H9 (cell line): ENCODE measurements at places on chromosomes 11 and 22. TPM values are rescaled to one million over a fixed set of nuclear protein-coding genes. Genes with fewer than 3 reads are reported as not detected.

TRAF6 gene
- total RNA-seq, result 9.8 and 9.9 TPM in 2 replicates

HDHD5 gene
- 68.4 and 71.3 TPM in 2 replicates for total RNA-seq

MYRF gene
- 12.9 and 13.9 TPM in 2 replicates for total RNA-seq

ST14 gene
- 22.4 and 22.9 TPM in 2 replicates for total RNA-seq

OR2AG2 gene
- 0.26 and 0.33 TPM in 2 replicates for total RNA-seq

RIMBP3B gene
- total RNA-seq, result 0.39 and 0.77 TPM in 2 replicates

GRCh38 chr11:125624756-125625213 is at the start of gene CHEK1:
Gene CHEK1, plus strand, starts transcription at chr11:125625163. Its CDS starts 1,606 bp downstream, at chr11:125626769.
- DNase-seq, result no peak

DNA sequence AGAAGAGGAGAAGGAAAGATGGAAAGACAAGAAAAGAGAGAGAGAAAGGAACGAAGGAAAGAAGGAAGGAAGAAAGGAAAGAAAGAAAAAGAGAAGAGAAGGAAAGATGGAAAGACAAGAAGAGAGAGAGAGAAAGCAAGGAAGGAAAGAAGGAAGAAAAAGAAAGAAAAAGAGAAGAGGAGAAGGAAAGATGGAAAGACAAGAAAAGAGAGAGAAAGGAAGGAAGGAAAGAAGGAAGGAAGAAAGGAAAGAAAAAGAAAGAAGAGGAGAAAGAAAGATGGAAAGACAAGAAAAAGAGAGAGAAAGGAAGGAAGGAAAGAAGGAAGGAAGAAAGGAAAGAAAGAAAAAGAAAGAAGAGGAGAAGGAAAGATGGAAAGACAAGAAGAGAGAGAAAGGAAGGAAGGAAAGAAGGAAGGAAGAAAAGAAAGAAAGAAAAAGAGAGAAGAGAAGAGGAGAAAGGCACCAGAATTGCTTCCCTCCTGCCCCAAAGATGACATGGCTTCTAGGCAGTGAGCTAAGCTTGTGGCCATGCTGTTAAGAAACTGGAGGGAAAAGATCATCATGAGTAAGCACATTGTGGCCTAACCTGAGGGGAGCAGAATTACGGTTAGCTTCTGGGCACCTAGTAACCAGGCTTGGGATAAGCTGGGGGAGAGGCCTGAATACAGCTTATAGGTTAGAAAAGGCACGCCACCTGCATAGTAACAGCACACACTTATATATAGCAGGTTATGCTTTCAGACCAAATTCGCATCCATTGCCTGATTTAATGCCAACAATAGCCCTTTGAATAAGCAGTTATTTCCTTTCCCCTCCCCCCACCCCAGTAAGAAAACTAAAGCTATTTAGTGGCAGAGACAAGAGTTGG is 2.3 kb upstream of the ST3GAL4 start:
- DNase-seq, result no peak

DNA sequence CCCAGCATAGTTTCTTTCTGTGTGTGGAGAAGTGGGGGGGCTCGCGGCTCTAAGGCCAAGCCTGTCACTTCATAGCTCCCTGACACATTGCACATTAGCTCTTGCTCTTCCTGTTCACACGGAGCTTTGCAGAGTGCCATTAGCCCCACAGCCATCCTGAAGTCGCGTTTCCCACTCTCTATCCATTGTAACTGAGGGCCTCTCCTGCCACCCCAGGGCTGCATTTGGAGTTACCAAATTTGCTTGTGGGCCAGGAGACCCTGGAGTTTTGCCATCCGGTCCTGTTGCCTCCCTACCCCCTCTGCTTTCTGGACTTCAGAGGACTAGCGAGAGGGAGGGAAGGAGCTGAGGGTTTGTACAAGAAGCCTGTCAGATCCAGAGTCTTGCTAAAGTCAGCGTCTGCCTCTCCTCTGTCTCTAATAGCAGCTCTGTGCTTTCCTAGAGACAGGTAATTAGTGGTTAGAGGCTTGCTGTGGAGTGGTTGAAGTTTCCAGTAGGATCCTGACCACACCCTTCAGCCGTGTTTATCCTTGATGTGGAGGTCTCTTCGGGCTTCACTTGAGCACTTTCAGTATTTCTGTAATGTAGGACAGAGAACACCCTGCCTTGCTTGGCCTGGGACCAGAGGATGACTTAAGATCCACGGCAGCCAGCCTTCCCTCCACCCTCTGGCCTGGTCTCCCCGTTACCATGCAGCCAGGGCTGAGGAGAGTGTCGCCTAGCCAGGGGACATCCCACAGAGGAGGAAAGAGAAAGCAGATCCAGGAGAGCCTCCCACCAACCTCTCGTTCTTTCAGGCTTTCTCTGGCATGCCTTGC is 14.1 kb downstream of the DCPS start:
- no peak for DNase-seq

DNA sequence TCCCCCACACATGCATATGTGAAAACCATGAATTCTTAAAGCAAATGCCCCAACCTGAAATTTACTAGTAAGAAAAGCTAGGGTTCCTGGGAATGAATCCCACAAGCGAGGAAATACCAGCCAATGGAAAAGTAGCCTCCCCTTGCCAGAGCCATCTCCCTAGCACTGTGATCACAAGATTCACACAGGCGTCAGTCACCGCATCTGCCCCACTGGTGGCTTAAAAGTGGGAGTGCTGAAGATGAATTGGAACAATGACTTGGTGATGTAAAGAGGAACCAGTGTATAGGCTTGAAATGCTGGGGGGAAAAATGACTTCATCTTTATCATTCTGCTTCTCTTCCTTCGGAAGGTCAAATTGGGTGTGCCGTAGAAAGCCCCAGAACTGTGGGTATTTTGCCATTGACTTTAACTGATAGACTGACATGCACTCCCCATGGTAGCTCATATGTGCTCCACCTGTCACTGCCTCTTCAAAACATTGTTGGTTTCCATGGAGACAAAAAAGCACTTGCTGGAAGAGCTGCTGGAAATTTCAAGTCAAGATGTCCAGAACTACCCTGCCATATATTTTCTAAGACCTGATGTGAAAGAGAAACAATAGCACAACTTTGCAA is 19.2 kb upstream of the ASPHD2 start:
- no peak for DNase-seq

GRCh38 chr11:75437966-75438659 is 5.1 kb upstream of the KLHL35 start:
- no peak for DNase-seq

- no peak for DNase-seq
These were observed 3.3 kb upstream of the ARHGAP20 start for GRCh38 chr11:110715541-110715940.

GRCh38 chr11:96267496-96268032 is 75.4 kb downstream of the MAML2 start:
- no peak for DNase-seq

DNA sequence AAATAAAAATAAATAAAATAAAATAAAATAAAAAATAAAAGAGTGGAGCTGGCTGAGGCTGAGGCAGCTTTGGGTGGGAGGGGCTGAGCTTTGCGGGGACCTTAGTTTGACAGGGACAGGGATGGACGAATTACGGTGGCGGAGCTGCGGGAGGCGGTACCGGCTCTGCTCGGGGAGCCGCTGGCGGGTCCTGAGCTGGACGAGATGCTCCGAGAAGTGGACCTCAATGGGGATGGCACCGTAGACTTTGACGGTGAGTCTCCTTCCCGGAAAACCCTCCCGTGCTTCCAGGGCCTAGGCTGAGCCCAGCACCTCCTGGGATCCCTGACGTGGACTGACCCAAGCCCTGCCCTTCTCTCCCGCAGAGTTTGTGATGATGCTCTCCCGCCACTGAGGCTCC is 3.1 kb downstream of the CABP4 start:
- no peak for DNase-seq

- DNase-seq, result peak; percentile 62
These were observed 12.0 kb downstream of the PLCB3 start for GRCh38 chr11:64263021-64263946.

DNA sequence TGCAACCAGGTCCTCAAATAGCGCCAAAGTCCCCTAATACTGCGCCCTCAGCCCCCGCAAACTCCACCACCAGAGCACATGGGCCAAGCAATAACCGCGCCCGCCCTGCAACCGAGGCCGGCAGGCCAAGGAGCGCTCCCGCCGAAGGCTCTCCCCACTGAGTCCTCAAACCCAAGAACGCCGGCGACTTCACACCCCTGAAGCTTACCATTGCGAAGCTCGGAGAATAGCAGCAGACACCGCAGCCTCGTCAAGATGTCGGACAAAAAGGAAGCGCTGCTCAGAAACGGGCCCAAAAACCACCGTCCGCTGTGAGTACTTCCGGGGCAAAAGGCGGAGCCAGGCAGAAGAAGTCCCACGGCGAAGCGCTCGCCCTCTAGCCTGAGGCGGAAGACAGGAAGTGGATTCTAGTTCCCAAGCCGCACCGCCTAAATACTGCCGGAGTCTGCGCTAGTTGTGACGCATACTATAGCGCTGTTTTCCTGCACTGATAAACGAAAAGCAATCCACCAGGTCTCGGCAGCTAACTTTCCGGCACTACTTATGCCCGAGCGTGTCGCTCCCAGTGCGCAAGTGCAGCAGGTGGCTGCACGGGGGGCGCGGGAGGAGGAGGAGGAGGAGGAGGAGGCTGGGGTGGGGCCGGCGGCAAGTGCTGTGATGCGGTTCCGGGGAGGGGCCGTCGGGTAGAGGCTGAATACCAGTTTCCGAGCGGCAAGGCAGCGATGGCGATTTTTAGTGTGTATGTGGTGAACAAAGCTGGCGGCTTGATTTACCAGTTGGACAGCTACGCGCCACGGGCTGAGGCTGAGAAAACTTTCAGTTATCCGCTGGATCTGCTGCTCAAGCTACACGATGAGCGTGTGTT is at the start of the genes RPS25 and TRAPPC4:
RPS25 (minus strand) TSS at position 270 of the 865 bp plus-strand sequence; CDS start at position 211, 59 bp downstream.
TRAPPC4 (plus strand) TSS at position 693 of the 865 bp plus-strand sequence; CDS start at position 723, 30 bp downstream.
- peak; percentile 97 for DNase-seq

- no peak for DNase-seq
These were observed 14.1 kb upstream of the APLP2 start for GRCh38 chr11:130055617-130056016.

- no peak for DNase-seq
These were observed 28.6 kb downstream of the PPP2R1B start for GRCh38 chr11:111737444-111738210.

DNA sequence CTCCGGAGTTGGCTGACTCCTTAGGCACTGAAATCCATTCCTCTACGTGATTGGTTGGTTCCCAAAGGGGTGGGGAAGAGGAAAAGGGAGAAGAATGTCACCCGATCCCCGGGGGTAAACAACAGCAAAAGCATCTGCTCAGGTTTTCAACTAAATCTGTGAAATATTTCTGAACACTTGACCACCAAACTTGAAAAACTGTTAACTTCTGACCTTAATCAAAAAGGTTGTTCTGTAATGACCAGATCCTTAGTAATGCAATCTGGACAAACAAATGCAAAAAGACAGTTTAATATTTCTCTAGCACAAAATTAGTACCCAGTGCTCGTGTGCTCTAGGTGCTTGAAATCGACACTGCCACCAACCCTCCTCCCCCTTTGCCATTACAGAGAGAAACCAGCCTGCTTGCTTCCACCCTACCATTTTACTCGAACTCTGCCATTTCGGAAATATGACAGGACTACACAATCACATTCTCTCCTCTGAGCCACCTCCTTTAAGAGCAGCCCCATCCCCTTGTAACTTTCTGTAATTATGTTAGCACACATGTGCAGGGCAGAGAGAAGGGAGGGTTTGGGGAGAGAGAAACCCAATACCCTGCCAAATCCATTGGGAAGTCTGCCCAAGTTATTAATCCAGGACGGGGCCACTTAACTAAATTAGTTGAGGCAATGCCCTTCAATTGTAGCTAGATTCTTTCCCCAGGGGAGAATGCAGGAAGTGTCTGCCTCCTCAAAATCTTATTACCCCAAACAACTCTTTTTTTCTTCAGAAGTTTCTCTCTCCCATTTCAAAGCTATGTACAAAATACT is 113.8 kb downstream of the RBFOX2 start:
- DNase-seq, result peak; percentile 88

- no peak for DNase-seq
These were observed 11.6 kb downstream of the DGCR2 start for GRCh38 chr22:19110646-19111045.

GRCh38 chr11:89021339-89021738 is 44.4 kb downstream of the GRM5 start:
- no peak for DNase-seq

DNA sequence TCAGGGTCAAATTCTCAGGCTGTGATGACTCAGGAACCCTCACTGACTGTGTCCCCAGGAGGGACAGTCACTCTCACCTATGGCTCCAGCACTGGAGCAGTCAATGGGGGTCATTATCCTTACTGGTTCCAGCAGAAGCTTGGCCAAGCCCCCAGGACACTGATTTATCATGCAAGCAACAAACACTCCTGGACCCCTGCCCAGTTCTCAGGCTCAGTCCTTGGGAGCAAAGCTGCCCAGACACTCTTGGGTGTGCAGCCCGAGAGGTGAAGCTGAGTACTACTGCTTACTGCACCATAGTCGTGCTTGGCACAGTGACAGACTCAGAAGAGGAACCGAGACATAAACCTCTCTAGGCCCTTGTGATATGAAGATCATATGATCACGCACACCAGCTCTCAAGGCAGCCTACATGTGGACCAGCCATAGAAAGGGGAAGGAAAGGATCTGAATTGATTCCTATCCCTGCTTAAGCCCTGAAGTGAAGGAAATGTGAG is 58.2 kb downstream of the ZNF280B start:
- DNase-seq, result no peak

DNA sequence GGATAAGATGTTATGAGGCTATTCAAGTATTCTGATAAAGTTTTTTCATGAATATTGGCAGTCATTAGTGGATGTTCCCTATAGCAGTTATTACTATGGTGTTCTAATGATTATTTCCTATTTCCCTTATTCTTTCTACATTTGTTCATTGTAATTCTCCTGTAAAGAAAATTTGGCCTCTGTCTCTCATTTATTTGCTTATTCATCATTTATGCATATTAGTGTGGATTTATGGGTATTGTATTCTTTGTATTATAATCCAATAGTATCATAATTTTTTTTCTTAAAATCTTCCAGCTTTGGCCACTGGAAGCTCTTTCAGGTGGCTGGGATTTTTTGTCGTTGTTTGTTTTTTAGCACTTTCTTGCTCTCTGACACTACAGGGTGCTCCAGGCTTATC is 47.3 kb downstream of the JAM3 start:
- no peak for DNase-seq

GRCh38 chr11:69563946-69564775 is 76.8 kb upstream of the CCND1 start:
- no peak for DNase-seq

GRCh38 chr11:28649922-28650321 is 541.7 kb downstream of the METTL15 start:
- no peak for DNase-seq
